NCI-H2171 treated with DMSO at 0.1 percent for 48 hours (cell line): ENCODE measurements at places on chromosomes 11 and 22.

- no peak for DNase-seq
Observed at GRCh38 chr11:4551346-4551979, 6.5 kb downstream of the OR52M1 start.

DNA sequence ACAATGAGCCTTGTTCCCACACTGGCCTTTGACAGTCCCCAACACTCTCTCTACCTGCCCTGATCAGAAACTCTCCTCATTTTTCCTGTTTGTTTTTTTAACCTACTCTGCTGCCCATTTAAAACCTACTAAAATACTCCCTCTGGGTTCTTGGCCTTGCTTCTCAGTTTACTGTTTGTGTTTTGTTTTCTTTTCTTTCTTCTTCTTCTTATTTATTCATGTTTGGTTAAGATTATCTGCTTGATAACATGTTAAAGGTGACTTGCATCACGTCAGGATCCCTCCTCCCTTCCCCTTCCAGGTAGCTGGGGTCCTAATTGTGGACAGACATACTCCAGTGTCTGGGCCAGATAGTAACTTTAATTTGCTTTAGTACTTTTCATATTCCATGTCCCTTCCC lies 95.0 kb upstream of the KCNA4 start:
- no peak for DNase-seq

- DNase-seq = no peak
Observed at GRCh38 chr11:90434858-90435257, 212.0 kb upstream of the CHORDC1 start.

GRCh38 chr22:25714739-25715138 lies 27.2 kb upstream of the MYO18B start:
- no peak for DNase-seq

- no peak for DNase-seq
Observed at GRCh38 chr11:6544921-6545850, 48.1 kb downstream of the DNHD1 start.
